ENCODE measurements at places on chromosomes 4 and X. TPM values are rescaled to one million over a fixed set of nuclear protein-coding genes. Genes with fewer than 3 reads are reported as not detected.

- DNase-seq = no peak
Measured at GRCh38 chr4:183095199-183095512, 3.9 kb upstream of the WWC2 start.

DNA sequence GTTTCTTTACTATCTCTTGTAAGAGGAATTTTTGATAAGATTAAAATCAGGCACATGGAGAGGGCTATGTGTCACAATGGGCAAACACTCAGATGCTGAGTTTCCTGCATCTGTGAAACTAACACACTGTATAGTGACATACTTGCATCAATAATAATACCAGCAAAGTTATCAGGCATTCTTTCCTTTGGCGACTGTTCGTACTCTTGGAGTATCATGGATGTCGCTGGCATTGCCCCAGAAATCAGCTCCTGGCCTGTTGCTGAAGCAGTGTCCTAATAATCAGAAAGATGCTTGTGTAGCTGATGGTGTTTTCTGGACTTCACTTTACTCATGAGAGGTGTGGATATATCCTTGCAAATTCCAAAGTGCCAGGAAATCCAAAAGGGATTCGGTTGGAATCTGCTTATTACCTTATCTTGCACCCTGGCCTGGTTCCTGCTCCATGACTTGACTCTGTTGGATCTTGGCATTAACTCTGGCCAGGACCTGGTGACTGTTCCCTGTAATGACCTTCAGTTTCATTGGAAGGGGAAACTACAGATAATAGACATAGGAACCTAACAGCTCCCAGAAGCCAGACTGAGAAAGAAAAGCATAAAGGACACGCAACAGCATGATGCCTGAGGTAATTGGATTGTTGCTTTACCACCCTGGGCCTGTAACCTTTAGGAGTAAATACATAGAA is 762.5 kb upstream of the GRIA3 start:
- DNase-seq = no peak

XAGE2 gene
- not detected for total RNA-seq

GRCh38 chr4:87051121-87051713 is 116.4 kb downstream of the AFF1 start:
- DNase-seq = no peak

DNA sequence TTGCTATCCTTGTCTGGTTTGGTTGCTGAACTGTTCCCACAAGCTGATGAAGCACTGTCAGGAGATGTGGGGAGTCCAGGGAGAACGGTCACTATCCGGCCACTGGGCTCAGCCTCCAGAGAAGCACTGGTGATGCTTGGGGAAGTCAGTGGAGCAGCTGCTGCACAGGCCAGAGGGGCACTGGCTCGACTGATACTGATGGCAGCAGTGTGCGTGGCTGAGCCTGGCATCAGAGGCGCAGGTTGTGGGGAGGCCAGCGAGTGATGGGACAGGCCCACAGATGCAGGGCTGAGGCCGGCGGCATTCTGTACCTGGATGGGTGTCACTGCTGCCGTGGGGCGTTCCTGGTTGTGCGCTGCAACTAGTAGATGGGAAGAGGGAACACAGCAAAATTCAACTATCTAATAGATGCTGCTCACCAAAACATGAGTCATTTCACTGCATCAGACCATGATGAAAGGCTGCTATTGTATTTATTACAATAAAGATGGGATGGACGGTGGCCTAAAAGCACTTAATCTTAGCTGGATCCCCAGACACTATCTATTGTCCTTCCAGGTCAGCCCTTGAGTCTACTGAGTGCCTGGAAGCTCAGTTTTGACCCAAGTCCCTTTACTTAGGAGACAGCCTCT is 106.3 kb upstream of the CBR4 start:
- no peak for DNase-seq

MAGEE2 gene
- total RNA-seq = not detected

DNA sequence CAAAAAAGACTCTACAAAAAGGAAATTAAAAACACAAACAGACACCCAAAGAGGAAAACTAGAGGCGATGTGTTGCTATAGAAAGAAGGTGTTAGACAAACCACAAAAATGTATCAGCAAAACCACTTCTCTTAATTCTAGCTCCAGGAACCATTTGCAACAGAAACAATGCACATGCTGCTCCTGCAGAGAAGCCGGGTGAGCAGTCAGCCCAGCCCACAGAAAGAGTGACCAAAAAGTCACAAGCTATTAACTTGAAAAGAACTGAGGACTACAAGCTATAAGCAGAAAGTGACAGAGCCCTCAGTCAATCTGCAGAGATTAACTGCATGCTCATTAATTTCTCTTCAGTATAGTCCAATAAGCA is 96.2 kb upstream of the KLHL13 start:
- DNase-seq = no peak

- DNase-seq = no peak
Measured at GRCh38 chrX:77446908-77447652, at the start of gene FGF16. Gene FGF16, plus strand, starts transcription at chrX:77447389. Its CDS starts 286 bp downstream, at chrX:77447675.

- DNase-seq = no peak
Measured at GRCh38 chr4:75742451-75742850, 18.1 kb downstream of the USO1 start.

DNA sequence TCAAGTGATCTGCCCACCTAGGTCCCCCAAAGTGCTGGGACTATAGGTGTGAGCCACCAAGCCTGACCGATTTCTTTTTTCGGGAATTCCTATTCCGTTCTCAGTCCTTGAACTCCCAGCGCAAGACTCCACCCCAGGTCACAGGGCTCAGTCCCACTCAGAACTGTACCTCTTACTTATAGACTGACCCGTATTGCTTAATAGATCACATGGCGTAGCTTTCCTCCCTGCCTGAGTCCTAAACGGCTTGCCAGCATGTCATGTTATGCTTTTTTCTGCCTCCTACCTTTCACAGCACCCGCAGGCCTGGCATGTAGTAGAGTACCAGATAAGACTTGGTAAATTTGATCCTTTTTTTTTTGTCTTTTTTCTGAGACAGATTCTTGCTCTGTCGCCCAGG is 22.4 kb downstream of the SAT1 start:
- DNase-seq = no peak

- no peak for DNase-seq
Measured at GRCh38 chr4:110865611-110866259, 242.9 kb upstream of the PITX2 start.

DNA sequence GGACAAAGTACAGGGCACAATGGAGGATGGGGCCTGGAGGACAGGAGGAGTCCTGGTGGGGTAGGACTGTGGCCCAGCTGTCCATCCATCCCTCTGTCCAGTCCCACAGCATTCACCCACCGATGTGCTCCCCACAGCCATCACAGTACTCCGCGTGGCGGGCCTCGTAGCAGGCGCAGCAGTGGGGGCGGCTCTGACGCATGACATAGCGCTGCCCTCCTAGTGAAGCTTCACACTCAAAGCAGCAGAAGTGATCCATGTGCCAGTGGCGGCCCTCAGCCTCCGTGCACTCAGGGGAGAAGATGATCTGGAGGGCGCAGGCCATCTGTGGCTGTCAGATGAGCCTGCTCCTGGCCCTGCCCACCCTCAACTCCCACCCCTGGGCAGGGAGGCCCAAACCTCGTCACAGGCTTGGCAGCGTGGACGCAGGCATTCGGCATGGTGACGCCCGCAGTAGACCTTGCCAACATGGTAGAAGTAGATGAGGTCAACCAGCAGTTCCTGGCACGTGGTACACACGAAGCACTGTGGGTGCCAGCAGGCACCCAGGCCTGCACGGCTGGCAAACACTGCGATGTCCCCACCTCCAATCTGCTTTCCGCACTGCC is 6.3 kb downstream of the PLP2 start:
- no peak for DNase-seq

GRCh38 chr4:26402458-26402857 is 81.6 kb downstream of the RBPJ start:
- DNase-seq = no peak

- no peak for DNase-seq
Measured at GRCh38 chrX:31228415-31228832, 156.6 kb upstream of the FTHL17 start.

DNA sequence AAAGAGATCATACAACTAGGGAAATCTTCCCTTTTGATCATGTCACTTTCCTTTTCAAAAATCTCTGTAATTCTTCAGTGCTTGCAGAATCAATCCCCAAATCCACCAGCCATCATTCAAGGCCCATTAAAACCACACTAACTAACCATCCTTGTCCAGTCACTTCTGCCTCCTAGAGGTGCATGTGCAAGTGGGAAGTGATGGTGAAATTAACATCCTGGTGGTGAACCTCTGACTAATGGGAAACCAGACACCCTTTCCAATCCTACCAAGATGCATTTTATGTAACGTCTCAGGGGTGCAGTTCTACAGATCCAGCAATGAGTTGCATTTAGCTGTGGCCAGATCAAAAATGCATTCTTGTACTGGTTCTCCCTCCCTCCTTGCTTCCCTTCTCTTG is 341.8 kb downstream of the RAPGEF2 start:
- no peak for DNase-seq

DNA sequence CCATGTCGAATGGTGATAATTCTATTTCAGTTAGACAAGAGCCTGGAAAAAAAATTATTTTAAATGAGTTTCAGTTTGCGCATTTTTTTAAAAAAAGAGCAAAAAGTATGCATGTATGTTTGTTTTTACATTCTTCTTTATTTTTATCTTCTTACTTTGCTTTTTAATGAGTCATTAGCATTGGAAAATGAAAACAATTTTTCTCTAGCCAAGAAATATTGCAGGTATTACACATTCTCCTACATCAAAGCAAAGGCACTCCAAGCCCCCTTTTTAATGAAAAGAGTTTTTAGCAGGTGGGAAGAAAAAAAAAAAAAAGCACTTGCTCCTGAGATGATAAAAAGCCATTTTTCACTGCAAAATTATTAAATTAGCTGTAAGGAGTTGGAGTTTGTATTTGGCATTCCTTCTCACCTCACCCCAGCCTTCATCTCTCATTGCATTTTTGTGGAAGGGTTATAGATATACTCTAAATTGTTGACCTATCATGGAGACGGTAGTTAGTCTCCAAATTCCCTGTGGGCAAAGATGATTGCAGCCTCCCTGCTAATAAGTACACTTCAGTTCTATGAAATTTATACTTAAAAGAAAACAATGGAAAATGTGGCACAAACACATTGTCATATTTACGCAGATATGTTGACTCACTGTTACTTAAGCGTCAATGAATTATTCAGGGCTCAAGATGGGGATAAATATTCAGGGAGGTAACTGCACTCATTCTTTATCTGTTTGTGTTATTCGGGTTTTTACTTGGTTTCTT is 43.8 kb downstream of the PALLD start:
- peak; percentile 36 for DNase-seq

DNA sequence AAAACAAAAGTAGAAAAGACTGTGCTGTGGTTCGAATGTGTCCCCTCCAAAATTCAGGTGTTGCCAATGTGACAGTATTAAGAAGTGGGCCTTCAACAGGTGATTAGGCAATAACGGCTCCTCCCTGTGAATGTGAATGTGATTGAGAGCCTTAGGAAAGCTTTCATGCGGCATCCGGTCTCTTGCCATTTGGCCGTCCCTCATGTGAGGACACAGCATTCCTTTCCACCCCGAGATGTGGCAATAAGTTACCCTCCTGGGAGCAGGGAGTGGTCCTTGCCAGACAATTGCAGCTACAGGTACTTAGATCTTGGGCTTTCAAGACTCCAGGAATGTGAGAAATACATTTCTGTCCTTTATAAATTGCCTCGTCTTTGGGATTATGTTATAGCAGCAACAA is 129.3 kb downstream of the CPEB2 start:
- no peak for DNase-seq
